ENCODE measurements at places on chromosomes 5 and 9.
A peak's percentile ranks its signal among the peaks of the same experiment; 100 is the strongest.

DNA sequence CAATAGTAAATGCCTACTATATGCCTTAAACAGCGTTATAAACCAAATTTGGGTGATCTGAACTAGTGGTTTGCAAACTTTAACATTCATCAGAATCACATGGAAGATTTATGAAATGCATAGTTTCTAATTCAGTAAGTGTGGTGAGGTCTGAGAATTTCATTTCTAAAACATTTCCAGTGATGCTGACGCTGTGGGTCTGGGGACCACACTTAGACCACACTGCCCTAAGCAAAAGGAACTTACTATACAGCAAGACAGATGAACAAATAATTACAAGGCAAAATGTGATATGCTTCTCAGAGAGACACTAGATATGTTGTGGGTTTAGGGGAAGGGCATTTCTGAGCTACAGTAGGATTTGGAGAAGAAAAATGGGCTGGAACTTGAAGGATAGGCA is 72.6 kb downstream of the OXCT1 start:
- no peak for DNase-seq

DNA sequence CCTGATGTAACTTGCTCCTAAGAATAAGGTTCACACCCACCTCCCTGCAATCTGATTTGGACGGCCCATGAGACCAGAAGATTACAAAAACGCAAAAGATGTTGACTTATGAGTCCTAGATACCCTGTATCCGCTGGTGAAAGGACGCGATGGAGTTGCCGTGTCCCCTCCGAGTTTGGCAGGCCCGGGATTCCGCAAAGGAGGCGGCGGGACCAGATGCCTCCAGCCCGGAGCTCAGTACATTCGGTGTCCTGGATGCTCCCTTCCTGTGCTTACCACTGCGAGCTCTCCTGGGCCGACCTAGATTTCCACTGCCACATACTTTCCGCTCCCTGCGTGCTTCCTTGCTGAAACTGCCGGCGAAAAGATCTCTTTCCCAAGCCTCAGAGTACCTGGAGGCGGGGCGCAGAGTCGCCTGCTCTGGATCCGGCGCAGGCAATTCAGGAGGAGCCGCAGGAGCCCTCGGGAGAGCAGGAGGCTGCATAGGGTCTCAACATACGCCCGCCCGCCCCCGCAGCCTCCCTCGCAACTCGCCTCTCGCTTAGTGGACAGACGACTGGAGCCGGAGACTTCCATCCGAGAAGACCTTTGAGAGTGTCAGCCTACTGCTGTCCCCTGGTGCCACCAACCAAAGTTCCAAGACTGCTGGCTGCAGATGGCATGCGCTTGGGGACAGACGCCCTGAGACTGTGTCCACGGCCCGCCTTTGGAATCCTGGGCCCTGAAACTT is 39.8 kb downstream of the ANXA2R start:
- DNase-seq = no peak

DNA sequence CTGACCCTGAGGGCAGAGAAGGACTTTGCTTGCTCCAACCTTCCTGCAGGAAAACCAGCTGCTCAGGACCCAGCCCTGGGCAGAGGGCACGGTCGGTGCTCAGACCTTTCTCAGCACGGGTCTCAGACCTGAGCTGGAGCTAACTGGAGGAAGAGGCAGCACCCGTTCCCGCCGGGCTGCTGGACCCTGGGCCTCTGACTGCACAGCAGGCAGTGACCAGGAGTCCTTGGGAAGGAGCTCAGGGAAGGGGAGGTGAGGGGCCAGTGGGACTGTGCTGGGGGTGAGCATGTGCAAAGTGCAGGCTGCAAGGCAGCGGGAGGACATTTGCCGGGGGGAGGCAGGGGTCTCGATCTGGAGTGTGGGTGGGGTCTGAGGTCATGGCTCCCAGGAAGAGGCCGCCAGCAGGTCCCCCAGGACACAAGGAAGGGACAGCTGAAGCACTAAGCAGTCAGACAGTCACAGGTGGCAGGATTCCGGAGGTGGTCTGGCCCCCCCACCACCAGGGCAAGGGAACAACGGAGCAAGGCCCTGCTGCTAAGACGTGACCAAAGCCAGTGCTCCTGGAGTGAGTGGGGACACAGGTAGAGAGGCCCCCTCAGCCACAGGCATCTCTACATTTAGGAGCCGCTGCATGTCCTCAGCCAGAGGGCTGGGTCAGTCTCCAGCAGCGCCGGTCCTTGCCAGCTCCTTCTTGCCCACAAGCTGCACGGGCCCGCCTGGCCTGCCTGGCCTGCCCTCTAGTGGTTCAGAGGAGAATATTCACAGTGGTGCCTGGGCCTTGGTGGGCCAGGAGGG is 4.8 kb upstream of the DPM2 start:
- DNase-seq = peak; percentile 57

DNA sequence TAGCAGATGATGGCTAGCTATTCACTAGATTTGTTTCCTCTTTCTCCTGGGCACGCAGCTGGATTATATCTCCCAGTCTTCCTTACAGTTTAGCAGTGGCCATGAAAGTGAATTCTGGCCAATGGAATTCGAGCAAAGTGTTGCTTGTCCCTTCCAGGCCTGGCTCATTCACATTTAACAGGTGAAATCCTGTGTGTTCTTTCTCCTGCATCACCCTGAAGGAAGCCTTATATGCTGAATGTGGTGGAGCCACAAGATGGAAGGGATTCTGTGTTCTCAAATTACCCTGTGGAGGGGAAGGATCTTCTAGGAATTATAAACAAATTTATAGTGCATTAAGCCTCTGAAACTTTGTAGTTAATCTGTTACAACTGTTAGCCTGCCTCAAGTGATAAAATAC is 8.2 kb upstream of the ELOVL7 start:
- DNase-seq = no peak

DNA sequence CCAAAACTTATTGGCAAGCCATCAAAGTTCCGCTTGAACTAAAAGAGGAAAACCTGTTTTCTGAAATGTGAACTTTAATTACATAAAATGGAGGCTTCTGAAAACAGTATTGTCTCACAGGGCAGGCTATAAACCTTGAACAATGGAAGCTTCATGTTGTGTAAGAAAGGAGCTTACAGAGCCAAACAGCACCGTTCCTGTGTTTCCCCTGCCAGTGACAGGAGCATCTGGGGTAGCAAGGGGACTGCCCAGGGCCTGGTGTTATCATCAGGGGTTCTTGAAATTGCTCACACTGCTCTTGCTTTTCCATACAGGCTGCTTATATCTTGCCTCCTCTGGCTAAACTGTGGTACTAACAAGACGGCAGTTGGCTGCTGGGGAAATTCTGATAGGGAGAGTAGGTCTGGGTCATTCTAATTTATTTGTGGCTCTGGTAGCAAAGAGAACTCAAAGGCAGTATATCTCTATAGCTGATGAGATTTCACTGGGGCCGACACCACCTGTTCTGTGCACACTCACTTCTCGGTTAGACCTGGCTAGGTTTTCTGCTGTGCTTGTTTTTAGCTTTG is 40.4 kb downstream of the BASP1 start:
- DNase-seq = no peak

DNA sequence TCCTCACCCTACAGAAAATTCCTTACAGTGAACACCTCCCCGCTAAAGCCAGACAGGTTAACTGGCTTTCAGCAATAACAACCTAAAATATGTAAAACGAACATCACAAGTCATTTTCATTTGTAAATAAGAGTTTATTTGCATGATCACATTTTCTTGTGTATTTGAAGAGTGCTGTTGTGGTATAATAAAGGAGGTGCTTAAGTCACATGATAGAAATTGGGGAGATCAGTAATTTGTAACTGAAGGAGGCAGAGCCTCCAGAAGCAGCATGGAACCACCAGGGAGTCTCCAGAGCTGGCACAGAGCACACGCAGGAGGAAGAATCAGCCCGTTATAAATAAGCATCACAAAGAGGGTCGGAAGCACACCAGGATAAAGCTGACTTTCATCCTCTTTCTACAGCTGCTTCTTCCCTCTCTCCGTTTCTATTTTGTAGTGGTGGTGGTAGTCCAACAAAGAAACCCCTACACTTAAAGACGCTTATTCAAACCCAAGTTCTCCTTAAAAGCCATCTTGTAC is 210.6 kb downstream of the MAPKAP1 start:
- no peak for DNase-seq

DNA sequence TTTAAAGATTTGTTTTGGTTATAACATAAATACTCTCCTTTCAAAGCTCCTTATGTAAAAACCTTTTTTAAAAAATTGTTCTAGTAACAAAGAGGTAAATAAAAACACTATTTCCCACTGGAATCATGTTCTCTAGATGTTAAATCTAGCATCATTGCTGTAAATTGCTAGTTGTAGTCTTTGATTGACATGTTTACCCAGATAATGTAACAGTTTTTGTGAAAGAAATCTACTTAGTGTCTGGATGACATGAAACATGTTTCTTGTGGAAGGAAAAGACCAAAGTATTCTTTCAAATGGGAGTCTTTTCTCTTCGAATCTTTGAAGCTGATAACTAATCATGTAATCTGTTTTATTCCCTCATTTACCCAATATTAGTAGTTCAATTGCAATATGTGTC is 1565.9 kb upstream of the WWC1 start:
- no peak for DNase-seq

DNA sequence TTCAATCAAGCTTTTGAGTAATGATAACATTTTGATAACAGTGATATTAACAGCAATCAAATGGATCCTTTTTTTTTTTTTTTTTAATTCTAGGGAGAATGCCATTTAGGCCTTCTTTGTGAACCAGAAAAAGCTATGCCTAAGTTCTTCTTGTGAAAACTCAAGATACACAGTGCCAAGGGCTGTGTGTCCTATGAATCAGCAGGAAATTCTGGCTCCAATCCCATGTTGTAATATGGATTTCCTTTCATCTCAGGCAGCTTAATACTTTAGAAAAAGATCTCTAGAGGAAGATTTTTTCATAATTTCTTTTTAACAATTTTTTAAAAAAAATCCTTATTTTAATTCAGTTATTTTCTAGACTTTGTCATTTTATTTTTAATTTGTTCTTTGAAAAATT is 96.1 kb downstream of the NUDT12 start:
- DNase-seq = no peak

GRCh38 chr5:139748505-139748826 is 47.1 kb upstream of the PSD2 start:
- no peak for DNase-seq

GRCh38 chr5:116859666-116860320 is 285.2 kb upstream of the SEMA6A start:
- no peak for DNase-seq

GRCh38 chr5:109291090-109291489 is 118.7 kb downstream of the PJA2 start:
- DNase-seq = no peak

DNA sequence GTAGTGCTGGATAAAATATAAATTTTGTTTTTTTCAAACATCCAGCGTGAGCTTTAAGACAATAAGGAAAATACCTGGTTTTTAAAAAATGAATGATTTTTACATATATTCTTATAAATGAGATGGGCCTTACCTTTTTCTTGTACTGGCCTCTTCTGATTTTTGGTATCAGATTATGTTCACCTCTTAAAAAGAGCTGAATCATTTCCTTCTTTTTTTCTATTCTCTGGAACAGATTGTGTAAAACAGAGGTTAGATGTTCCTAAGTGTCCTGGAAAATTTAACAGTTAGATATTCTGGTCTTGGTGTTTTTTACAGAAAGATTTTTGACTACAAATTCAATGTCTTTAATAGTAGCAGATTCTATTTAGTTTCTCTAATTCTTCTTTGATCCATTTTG is 74.6 kb downstream of the NDUFAF2 start:
- DNase-seq = no peak

DNA sequence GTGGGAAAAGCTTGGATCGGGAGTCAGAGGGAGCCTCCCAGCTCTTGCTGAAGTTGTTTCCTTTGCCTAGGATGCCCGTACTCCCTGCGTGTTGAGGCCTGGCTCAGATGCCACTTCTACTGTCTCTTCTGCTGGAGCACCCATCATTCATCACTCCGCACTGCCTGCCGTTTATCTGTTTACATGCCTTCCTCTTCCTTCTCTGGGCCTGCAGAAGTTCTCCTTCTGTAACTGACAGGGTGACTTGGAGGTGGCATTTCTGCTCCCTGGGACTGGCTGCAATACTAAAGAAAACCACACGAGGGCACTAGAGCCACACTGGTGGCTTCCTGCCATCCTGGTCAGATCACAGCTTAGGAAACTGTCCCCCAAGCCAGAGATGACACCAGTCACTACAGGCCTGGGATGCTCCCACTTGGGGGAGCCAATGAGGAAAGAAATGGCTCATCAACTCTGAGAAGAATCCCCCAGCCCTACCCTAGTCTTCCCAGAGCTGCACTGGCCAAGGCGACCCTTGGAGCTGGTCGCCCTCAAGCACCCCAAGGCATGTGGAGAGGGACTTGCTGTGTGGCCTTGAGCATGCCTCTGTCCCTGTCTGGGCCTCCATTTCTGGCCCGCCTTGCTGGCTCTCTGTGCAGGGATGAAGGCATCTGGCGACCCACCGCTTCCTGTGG is 9.7 kb upstream of the SLC25A51 start:
- DNase-seq = peak; percentile 80

DNA sequence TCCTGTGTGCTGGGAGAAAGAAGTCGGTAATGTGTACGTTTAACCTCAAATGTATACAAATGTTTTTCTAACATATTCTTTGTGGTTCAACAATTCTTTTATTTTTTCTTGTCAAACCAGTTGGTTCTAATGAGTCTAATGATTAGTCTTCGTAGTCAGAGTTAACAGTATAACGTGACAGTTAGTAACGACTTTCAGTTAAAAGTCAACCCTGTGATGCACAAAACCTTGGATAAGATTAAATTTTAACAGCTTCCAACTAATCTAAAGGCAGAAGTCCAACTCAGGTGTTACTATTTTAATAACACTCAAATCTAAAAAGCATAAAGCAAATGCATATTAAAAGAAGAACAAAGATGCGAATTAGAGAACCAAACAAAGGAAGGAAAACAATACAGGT is 47.0 kb downstream of the SEMA6A start:
- DNase-seq = no peak

- no peak for DNase-seq
Measured at GRCh38 chr9:134226221-134226930, 62.0 kb upstream of the RNU6ATAC start.

- DNase-seq = no peak
Measured at GRCh38 chr9:127181315-127181580, 58.8 kb upstream of the ANGPTL2 start.

GRCh38 chr5:109516390-109516789 is 106.6 kb upstream of the PJA2 start:
- no peak for DNase-seq

DNA sequence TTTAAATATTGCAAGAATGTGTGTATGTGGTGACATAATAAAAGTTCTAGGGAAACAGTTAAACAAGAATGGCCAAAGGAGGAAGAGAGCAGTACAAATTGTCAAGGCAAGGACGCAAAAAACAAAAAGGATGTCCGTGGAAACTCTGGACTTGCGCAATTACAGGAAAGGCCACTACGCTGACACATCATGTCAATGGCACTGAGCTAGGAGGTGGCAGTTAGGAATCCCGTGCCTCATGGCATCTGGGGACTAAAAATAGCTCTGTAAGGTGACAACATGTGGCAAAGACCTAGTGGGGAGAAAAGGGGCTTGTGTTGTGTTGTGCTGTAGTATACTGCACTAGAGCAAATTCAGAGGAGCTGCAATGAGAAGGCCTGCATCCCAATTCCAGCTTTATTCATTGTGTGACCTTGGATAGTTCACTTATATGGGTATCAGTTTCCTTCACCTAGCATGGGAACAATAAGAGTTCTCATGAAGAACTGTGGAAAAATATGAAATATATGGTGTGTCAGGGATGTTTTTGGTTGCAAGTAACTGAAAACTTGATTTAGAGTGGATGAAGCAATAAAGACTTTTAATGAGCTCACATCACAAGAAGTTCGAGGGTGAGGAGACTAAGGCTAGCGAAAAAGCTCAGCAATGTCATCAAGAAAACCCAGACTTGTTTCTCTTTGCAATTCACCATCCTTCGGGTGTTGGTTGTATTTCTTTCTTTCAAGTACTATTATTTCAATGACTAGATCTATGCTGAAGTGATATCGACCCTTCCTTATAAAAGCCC is 124.1 kb upstream of the STC2 start:
- DNase-seq = no peak

Measured in germinal center (tissue), 1 donor.